ENCODE measurements at places on chromosomes 3 and 15. TPM values are rescaled to one million over a fixed set of nuclear protein-coding genes. Genes with fewer than 3 reads are reported as not detected.
A peak's percentile ranks its signal among the peaks of the same experiment; 100 is the strongest.

MKRN3 gene
- not detected for total RNA-seq

CD200R1 gene
- 0.67 TPM for total RNA-seq

CYP19A1 gene
- total RNA-seq: 0.75 TPM

DNA sequence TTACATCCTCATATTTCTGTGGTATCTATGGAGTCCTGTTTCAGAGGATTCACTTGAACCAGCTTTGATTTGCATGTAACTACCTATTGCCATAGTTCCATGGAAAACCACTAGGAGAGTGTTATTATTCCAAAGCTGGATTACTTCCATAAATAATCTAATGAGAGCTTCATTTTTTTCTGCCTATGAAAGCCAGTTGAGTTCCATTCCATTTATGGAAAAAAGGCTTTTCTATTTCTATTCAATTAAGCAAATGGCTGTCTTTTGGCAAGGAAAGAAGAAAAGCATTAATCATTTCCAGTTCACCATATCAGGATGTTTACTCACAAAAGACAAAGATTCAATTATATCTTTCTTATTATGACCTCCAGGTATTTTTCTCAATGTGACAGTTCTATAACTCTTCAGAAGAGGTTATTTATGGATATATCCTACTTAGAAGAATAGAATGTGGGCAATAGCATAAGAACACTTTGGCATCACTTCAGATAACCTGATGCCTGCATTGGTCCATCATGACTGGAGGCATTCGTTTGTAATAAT, 259.9 kb upstream of the ZPLD1 start:
- H3K4me1 ChIP-seq: peaks cover 36% of the 10 kb centered on the region
- no peaks in the 10 kb centered on the region for H3K27me3 ChIP-seq
- H3K36me3 ChIP-seq: no peaks in the 10 kb centered on the region
- DNase-seq: peak; percentile 45

NRG4 gene
- total RNA-seq: 0.18 TPM

EPHB3 gene
- total RNA-seq: 17.2 TPM

ZNF619 gene
- total RNA-seq: 3.4 TPM

GRCh38 chr15:78234515-78235040, at the start of gene ACSBG1:
ACSBG1 (minus strand) TSS chr15:78234565; CDS start chr15:78234501, 64 bp downstream.
- no peaks in the 10 kb centered on the region for H3K4me1 ChIP-seq
- no peaks in the 10 kb centered on the region for H3K36me3 ChIP-seq
- no peak within 1 kb of the TSS for H3K27ac ChIP-seq
- no peak for DNase-seq

GRCh38 chr3:112736386-112736785, 95.4 kb upstream of the CCDC80 start:
- no peak overlapping the region for H3K4me3 ChIP-seq
- DNase-seq: no peak
- peaks cover 3% of the 10 kb centered on the region for H3K4me1 ChIP-seq
- no peak overlapping the region for H3K27ac ChIP-seq

DNA sequence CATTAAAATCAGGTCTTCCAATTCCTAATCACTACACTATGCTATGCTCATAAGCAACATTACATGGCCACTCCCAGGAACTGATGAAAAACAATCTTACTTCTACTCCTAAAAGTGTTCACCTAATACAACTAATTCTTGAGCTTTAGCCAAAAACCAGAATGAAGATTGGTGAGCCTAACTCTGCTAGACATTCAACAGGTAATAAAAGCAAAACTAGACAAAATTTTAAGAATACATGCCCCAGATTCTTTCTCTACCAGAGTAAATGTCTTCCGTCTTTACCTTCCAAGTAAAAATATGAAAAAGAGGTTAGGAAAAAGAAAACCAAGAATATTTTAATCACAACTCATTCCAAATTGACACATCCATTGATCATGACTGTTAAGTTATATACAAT, 31.3 kb downstream of the ATP13A3 start:
- H3K36me3 ChIP-seq: peaks cover 40% of the 10 kb centered on the region
- H3K27me3 ChIP-seq: no peaks in the 10 kb centered on the region
- no peak overlapping the region for H3K27ac ChIP-seq

DNA sequence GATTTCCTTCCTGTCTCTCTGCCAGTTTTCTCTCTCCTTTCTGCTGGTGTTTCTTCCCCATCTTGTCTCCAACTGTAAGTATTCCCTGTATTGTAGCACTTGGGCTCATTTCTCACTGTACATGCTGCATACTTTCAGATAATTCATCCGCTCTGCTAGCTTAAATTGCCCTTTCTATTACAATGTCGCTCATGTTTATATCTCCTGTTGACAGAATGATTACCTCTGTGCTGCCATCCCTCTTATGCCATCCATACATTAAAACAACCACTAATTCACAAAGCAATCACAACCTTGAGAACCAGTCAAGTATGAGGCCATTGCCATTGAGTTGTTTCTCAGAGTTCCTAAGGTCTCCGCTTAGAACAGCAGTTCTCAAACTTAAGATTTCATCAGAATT, 107.5 kb upstream of the SOX2 start:
- H3K27me3 ChIP-seq: no peaks in the 10 kb centered on the region
- no peaks in the 10 kb centered on the region for H3K4me1 ChIP-seq
- H3K4me3 ChIP-seq: no peak overlapping the region
- DNase-seq: no peak

GRCh38 chr3:38978729-38979128, 73.0 kb downstream of the SCN11A start:
- H3K27ac ChIP-seq: no peak overlapping the region
- H3K4me3 ChIP-seq: no peak overlapping the region
- DNase-seq: no peak
- H3K4me1 ChIP-seq: no peaks in the 10 kb centered on the region
- H3K36me3 ChIP-seq: no peaks in the 10 kb centered on the region
- no peaks in the 10 kb centered on the region for H3K27me3 ChIP-seq

GRCh38 chr3:107660306-107660976, 137.7 kb downstream of the BBX start:
- H3K27me3 ChIP-seq: no peaks in the 10 kb centered on the region
- DNase-seq: no peak
- H3K36me3 ChIP-seq: peaks cover 2% of the 10 kb centered on the region
- H3K4me1 ChIP-seq: peaks cover 21% of the 10 kb centered on the region
- no peak overlapping the region for H3K4me3 ChIP-seq
- no peak overlapping the region for H3K27ac ChIP-seq

DNA sequence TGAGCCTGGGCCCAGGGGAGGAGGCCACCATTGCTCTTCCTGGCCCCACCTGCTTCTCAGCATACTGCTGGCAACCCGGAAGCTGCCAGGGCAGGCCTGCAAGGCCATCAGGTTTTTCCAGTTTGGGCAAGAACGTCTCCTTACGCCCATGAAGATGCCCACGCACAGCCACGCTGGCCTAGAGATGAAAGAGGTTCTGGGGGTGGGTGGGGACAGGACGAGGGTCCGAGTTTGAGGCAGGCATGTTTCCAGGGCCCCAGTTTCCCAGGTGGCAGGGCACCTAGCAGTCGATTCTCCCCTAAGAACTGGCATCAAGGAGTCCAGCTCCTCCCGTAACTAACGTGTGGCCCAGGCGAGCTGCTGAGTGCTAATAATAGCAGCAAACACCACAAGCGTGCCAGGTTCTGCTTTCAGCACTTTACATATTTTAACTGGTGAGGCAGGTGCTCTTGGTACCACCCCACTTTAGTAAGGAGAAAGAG, 45.8 kb downstream of the ZNF710 start:
- no peak overlapping the region for H3K4me3 ChIP-seq
- H3K36me3 ChIP-seq: no peaks in the 10 kb centered on the region
- H3K27me3 ChIP-seq: no peaks in the 10 kb centered on the region
- H3K4me1 ChIP-seq: no peaks in the 10 kb centered on the region
- H3K27ac ChIP-seq: no peak overlapping the region

- no peaks in the 10 kb centered on the region for H3K36me3 ChIP-seq
- no peak overlapping the region for H3K27ac ChIP-seq
- H3K4me3 ChIP-seq: no peak overlapping the region
Observed at GRCh38 chr3:131303848-131304247, 77.7 kb upstream of the NUDT16 start.

ADAMTSL3 gene
- 3.0 TPM for total RNA-seq

DNA sequence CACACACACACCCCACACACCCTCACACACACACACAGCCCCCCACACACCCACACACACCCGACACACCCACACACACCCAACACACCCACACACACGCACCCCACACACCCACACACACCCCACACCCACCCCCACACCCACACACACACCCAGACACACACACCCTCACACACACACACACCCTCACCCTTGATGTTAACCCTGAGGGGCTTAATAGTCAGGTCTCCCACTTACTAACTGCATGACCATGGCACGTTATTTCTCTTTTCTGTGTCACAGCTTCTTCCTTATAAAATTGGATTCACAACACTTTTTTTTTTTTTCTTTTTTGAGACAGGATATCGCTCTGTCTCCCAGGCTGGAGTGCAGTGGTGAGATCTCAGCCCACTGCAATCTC, 2.8 kb downstream of the GRM2 start:
- no peaks in the 10 kb centered on the region for H3K36me3 ChIP-seq
- H3K27ac ChIP-seq: no peak overlapping the region
- DNase-seq: no peak

RUBCN gene
- 21.2 TPM for total RNA-seq

SERPINI2 gene
- 0.32 TPM for total RNA-seq

DNA sequence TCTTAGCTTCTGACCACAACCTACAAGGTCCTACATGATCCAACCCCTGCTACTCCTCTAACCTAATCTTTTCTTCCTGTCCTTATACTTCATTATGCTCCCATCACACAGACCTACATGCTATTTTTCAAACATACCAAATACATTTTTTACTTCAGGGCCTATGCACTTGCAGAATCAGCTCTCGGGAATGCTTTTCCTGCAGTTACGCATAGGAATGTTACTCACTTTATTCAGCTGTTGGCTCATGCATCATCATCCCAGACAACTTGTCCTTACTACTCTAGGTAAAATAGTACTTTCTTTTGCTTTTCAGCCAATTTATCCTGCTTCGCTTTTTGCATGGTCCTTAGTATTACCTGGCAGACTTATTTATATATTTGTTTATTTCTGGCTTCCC, 105.6 kb downstream of the OXSM start:
- H3K27me3 ChIP-seq: no peaks in the 10 kb centered on the region
- H3K36me3 ChIP-seq: no peaks in the 10 kb centered on the region
- H3K4me3 ChIP-seq: no peak overlapping the region
- H3K4me1 ChIP-seq: no peaks in the 10 kb centered on the region

- no peak overlapping the region for H3K27ac ChIP-seq
- H3K4me3 ChIP-seq: no peak overlapping the region
- no peak for DNase-seq
- peaks cover 26% of the 10 kb centered on the region for H3K4me1 ChIP-seq
- H3K27me3 ChIP-seq: no peaks in the 10 kb centered on the region
Observed at GRCh38 chr15:39142500-39142899, 438.4 kb upstream of the THBS1 start.

- no peaks in the 10 kb centered on the region for H3K4me1 ChIP-seq
- H3K36me3 ChIP-seq: no peaks in the 10 kb centered on the region
- no peak overlapping the region for H3K27ac ChIP-seq
- no peaks in the 10 kb centered on the region for H3K27me3 ChIP-seq
- H3K4me3 ChIP-seq: no peak overlapping the region
Observed at GRCh38 chr3:127208483-127209100, 15.7 kb downstream of the PRR23E start.

- no peaks in the 10 kb centered on the region for H3K27me3 ChIP-seq
- no peaks in the 10 kb centered on the region for H3K36me3 ChIP-seq
- H3K4me1 ChIP-seq: peaks cover 17% of the 10 kb centered on the region
- DNase-seq: peak; percentile 85
Observed at GRCh38 chr3:188687389-188687788, 484.4 kb upstream of the TPRG1 start.

DNA sequence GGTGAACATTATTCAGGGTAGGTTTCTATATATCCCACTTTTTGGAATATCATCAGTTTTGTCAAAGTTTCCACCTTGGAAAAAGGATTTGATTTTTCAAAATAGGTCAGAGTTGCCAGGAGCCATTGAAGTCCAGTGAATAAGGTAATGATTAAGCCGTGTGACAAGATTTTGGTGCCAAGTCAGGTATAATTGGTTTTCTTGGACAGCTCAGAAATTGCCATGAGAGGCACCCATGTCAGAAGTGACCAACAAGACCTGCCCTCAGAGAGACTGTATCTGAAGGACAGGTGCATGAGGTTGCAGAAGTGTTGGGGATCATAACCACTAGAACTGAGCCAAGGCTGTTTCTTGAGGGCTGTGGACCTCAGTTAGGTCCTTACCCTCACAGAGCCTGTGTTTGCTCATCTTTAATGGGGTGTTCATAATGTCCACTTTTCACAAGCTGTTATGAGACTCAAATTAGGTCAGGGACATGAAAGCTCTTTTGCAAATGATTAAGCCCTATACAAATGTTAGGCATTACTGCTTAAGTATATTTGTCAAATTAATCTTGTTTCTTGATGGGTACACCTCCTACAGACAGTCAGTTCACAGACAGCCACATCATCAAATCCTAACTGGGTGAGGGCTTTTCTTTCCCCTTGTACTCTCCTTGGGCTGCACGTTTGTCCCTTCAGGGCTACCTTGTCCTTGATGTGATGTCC, 32.3 kb downstream of the CASR start:
- H3K27me3 ChIP-seq: no peaks in the 10 kb centered on the region
- no peaks in the 10 kb centered on the region for H3K36me3 ChIP-seq
- no peaks in the 10 kb centered on the region for H3K4me1 ChIP-seq
- H3K4me3 ChIP-seq: no peak overlapping the region
- no peak overlapping the region for H3K27ac ChIP-seq
- DNase-seq: no peak

DNA sequence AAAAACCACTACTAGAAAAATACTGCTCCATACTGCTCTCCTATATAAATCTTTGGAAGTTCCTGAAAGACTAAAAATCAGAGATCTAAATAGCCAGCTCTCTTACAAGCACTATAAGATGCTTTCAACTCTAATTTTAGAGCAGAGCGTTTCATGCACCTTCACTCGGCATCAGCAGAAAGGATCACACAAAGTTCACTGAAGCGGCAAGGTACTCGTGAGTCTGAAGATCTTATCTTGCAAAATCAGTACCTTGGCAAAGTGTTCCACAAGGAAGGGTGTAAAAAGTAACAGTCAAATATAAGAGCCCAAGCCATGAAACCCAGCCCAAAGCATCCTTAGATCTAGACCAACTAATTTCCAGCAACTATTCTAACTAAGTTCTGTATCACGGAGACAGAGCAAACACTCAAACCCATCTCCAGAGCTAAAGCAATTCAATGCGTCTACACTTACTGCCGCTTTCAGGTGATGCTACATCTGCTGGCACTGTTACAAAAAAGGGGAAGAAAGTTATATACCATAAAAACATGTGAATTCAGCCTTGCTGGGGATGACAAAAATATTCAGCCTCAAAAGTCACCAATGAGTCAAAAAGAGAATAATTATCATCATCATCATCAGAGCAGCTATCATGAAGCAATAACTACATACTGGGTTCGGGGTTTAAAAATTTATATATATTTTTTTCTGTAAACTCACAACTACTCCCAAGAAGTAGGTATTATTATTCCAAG, 16.3 kb downstream of the VPS39 start:
- peaks cover 32% of the 10 kb centered on the region for H3K36me3 ChIP-seq
- H3K4me3 ChIP-seq: no peak overlapping the region
- H3K27me3 ChIP-seq: no peaks in the 10 kb centered on the region
- no peak for DNase-seq
- no peaks in the 10 kb centered on the region for H3K4me1 ChIP-seq

SECISBP2L gene
- total RNA-seq: 52.5 TPM
